ENCODE measurements at places on chromosomes 2 and 18.

- no peak for DNase-seq
Observed at GRCh38 chr18:27239669-27240068, 54.6 kb upstream of the CHST9 start.

DNA sequence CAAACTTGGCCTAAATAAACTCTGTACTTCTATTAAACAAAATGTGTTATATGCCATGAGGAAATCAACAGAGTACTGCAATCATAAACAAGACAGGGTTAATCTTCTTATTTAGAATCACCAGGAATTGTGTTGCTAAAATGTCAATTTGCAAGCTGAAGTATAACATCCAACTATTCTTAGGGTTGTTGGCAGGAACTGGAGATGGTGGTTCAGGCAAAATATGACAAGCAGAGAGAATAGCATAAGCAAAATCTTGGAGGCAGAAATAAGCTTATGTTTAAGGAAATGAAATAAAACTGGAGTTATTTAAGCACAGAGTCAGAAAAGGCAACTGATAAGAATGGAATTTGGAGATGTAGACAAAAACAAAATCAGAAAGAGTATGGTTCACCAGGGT lies 463.8 kb upstream of the SLC8A1 start:
- no peak for DNase-seq

- DNase-seq = no peak
Observed at GRCh38 chr2:226420646-226421045, 379.0 kb downstream of the IRS1 start.

DNA sequence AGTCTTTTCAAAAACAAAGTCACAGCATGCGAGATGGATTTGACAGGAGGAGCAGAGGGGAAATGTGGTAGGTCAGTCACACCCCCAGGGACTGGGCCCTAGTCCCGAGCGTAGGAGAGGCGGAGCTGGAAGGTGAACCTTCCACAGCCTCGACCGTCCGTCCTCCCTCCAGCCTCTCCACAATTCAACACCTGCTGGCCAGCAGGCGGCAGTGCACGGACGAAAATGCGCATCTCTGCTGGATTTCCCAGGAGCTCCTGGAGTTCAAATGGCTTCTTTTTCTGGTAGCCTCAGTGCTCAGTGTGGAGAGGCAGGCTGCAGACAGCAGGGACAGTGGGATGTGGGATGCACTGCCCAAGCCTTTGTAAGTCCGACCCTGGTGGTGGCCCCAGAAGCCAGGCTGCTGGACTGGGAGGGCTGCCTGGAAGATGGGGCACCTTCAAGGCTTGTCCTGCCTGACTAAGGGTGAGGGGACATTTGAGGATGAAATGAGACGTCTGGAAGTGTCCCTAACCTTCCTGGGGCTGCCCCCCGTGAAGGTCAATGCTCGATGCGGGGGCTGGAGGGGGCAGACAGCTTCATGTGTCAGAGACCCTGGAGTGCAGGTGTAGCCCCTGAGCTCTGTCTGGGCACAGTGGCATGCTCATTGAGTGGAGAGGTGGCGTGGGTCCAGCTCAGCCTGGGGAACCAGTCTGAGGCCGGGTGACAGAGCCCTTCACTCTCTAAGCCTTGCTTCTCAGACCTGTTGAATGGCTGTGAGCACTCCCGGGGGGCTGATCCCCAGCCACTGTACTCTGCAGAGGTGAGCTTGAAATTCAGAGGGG lies 189.5 kb downstream of the TFCP2L1 start:
- DNase-seq = peak; percentile 53

DNA sequence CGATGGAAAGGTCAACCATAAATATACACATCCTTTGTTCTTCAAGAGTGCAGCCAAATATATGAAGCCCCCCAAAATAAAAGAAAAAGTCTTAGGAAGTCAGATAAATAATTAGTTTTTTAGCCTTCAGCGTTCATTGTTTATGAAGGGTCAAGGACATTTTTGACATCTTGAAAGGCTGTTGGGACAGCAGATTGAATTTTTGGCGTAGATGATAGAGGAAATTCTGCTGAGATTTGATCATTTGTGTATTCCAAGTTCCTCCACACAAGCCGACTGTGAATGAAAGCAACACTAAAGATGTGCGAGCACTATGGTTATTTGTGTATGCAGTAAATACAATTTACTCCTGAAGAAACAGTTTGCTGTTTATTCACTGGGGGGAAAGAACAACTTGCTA lies 177.8 kb upstream of the PARD3B start:
- no peak for DNase-seq

GRCh38 chr2:54629390-54629789 lies 94.1 kb upstream of the EML6 start:
- no peak for DNase-seq

GRCh38 chr2:238582159-238582558 lies 155.4 kb downstream of the ASB1 start:
- DNase-seq = no peak

DNA sequence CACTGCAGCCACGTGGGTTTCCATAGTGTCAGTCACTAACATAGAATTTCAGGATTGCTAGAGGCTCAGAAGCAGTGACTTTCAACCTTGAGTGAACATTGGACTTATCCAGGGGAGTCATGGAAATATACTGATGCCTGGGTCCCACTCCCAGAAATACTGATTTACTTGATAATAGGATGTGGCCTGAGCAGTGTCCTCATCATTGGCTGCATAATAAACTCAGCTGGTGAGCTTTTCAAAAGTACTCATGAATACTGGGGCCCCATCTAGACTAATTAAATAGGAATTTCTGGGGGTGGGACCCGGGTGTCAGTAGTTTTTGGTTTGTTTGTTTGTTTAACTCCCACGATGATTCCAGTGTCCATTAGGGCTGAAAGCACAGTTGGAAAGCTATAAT lies 141.4 kb downstream of the COL4A4 start:
- no peak for DNase-seq

GRCh38 chr18:8794156-8794933 lies 89.0 kb downstream of the MTCL1 start:
- no peak for DNase-seq

- DNase-seq = no peak
Observed at GRCh38 chr2:204533629-204534370, 11.5 kb upstream of the PARD3B start.

DNA sequence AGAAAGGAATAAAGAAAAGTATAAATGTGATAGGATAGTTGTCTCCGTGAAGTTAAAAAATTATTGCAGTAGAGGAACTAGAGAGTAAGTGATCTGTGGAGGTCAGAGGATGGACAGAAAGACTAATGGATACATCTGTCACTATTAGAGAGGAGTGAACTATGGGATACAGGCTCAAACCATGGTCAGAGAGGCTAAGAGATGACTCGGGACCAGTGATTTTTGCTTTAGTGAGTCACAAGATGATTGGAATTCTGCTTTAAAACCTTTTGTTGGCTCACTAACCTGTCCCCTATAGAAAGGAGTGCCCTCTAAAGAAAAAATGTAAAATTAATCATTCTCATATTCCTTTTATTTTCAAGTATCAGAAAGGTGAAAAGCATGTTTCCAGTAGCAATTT lies 30.3 kb downstream of the ALMS1 start:
- DNase-seq = no peak

GRCh38 chr18:78926243-78926615 lies 53.4 kb upstream of the SALL3 start:
- DNase-seq = no peak

DNA sequence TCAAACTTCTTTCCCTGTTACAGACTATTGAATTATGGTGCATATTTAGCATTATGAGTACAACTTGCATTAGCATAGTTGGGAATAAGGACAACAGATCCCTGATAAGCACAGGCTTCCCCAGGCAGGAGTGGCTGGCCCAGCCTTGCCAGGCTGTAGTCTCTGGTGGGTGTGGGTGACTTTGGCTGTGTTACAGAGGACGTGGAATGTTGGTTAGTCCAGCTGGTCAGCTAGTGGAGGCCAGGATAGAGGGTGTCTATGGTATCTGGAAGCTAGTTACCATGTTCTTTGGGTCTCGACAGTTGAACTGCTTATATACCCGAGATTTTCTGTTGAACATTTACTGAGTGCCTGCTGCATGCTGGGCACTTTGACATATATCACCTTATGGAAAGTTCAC lies 4.7 kb downstream of the SH3RF3 start:
- DNase-seq = no peak

- no peak for DNase-seq
Observed at GRCh38 chr18:49321271-49321670, 139.2 kb downstream of the DYM start.

GRCh38 chr2:156908825-156909224 lies 348.7 kb upstream of the GALNT5 start:
- DNase-seq = no peak

DNA sequence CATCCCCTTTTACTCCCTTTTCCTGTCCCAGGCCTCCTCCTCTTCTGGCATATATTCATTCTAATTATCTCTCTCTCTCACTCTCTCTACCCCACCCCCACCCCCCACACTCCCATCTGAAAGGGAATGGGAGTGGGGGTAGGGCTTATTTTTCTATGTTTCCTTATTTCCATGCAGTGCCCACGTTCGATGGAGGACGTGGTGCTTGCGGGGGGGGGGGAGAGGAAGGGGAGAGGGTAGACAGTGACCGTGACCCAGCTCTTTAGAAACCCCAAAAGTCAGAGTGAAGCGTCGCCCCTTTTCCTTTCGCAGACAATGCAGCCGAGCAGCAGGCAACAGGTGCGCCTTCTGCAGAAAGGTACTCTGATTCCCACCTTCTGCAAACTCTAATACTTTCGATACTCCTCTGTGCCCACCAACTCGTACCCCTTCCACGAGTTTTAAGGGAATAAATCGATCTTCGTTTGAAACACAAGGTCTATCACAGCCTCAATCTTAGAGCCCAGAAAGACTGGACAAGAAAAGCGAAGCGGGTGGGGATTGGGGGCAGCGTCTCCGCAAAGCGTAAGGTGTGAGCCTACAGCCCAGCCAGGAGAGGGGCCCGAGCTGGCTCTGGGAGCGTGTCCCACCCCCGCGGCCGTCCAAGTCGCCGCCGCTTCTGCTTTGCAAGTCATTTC lies 891 bp upstream of the NR4A2 start:
- no peak for DNase-seq

GRCh38 chr2:24512831-24513230 lies 21.8 kb downstream of the NCOA1 start:
- DNase-seq = no peak

GRCh38 chr2:132547090-132547687 lies 122.8 kb downstream of the LYPD1 start:
- DNase-seq = peak; percentile 77

GRCh38 chr2:38708900-38709566 lies 42.1 kb downstream of the SRSF7 start:
- no peak for DNase-seq

- DNase-seq = no peak
Observed at GRCh38 chr2:45009928-45010701, 863 bp upstream of the SIX2 start.

DNA sequence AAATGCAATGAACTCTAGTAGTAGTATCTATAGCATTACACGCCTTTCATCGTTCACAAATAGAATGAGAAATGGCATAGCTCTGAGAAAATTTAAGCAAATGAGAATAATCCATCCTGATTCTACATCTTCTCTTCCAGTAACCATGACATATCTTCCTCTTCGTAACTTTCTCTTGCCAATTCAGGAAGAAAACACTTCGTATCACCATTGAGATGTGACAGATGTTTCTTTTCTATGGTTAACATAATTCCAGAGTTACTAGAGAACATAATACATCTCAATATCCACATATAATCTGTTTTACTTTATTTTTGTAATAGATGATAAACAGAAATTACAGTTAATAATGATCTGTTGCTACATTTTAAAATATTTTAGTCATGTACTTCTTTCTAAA lies 1527.4 kb downstream of the LRP1B start:
- DNase-seq = no peak

DNA sequence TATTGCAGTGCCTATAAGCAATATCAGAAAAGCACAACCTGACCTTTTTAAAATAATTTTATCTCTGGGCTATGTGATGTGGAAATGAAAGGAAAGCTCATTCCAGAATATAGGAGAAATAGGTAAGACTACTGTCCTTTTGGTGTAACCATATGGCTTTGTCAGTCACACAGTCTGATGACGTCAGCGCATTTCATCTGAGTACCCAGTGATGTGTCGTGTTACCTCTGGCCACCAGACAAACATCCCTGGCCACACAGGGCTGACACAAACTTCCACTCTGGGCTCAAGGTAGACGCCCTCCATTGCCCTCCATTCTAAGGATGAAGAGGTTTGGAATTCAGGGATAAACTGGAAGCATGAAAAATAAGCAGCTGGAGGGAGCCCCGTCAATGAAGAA lies 506.7 kb downstream of the CMPK2 start:
- DNase-seq = no peak

DNA sequence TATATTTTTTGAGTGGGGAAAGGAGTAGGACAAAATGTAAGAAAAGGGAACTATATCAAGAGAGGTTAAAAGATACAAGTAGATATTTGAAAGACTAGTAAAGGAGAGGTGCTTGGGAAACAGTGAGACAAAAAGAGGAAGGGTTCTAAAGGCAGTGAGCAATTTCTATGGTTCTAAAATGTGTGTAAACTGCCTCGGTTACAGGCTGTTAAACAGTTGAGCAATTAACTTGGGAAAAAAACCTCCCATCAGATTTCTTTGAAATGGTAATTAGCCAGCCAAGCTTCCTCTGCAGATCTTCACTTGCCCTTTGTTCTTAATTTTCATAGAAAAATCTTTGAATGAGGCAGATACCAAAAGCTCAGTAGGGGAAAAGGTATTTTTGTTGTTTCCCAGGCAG lies 238.7 kb upstream of the KCNH7 start:
- DNase-seq = no peak

- no peak for DNase-seq
Observed at GRCh38 chr2:167103028-167103756, 214.9 kb downstream of the XIRP2 start.

- no peak for DNase-seq
Observed at GRCh38 chr2:140117386-140117785, 1337.2 kb upstream of the NXPH2 start.

DNA sequence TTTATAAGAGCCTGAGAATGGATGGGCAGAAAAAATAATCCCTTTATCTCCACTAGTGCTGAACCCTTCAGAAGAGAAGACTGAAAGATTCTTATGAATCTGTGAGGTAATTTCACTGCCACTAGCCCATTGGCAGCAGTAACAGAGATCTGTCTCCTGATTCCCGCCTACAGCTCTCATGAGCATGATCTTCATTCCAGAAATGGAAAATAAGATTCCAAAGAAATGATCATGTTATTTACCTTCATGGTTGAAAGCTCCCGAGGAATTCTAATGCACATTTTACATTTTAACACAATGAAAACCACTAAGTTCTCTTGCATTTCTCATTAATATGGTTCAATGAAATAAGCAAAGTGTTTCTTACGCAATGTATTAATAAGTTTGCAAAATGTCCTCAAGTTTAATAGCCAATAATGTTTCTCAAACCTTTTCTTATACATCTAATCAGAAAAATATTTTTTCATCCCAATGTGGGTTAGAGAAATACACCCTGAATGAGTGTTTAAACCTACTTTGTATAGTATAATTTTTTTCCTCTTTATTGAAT lies 905.6 kb downstream of the TMEM182 start:
- DNase-seq = no peak

GRCh38 chr2:112916625-112917247 lies 5.8 kb downstream of the IL37 start:
- DNase-seq = no peak
